ENCODE measurements at places on chromosomes 6 and 20. TPM values are rescaled to one million over a fixed set of nuclear protein-coding genes. Genes with fewer than 3 reads are reported as not detected.

Gene SLC35A1
- 14.9 TPM for total RNA-seq

Gene TEAD3
- total RNA-seq: 0.43 TPM

Gene ARMH2
- total RNA-seq: 2.2 TPM

DNA sequence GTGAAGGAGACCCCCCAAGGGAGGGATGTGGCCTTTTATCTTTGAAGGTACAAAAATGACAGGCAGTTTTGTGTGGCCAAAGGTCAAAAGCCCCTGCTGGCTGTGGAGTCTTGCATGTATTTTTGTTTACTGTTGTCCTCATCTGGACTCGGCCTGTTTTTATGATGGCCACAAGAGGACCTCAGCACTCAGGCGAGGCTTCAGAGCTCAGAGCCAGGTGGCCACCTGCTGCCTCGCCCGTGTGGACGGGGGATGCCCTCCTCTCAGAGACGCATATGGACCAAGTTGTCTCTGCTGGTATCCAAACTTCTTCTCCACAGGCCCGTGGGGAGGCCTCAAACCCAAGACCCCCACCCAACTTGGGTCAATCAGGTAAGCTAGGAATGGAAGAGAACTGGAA is 118.2 kb downstream of the DACT2 start:
- no peak for DNase-seq

DNA sequence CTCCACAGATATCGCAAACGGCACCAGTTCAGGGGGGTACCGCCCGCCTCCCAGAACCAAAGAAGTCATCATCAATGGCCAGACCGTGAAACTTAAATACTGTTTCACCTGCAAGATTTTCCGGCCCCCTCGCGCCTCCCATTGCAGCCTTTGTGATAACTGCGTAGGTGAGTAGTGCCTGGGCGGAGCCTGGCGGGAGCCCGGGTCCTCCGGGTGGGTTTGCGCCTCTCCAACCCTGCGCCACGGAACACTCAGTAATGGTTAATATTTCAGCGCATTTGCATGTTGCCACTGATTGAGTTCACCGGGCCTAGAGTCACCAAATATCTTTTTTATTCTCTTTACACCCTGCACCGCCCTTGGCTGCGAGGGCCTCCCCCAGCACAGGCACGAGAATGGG is 212.0 kb downstream of the ZDHHC14 start:
- no peak for DNase-seq

Data from activated naive CD8-positive, alpha-beta T cell treated with anti-CD3 and anti-CD28 coated beads, Interleukin-2, amount 10 ng/mL, durations not matched to agents 7 days and 5 days (primary cell).